Right cardiac atrium (tissue), 5 donors: ENCODE measurements at places on chromosomes 16 and 17. TPM values are rescaled to one million over a fixed set of nuclear protein-coding genes. Genes with fewer than 3 reads are reported as not detected.

- DNase-seq, result no peak
Observed at GRCh38 chr17:60146206-60146605, 3.6 kb upstream of the CA4 start.

- no peak for DNase-seq
Observed at GRCh38 chr16:66689282-66689681, 7.3 kb downstream of the CMTM4 start.

Gene COPZ2
- 65.9 TPM for total RNA-seq

DNA sequence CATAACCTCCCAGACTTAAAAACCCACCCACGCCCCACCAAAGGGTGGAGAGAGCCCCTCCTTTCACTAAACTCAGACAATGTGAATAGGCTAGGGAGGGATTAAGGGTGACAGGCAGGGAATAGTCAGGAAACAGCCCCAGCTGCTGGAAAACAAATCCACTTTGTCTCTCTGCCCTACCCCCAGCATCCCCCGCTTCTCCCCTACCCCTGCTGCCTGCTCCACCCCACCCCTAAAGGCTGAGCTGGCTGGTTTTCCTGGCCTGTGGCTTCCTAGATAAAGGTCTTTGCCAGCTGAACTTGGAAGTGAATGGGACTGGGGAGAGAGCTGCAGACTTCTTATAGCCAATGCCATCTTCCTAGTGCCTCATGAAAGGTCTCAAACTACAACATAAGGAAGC is 15.0 kb downstream of the CAVIN1 start:
- DNase-seq, result no peak

Gene CCDC200
- total RNA-seq, result not detected
